ENCODE measurements at places on chromosomes 3 and 15. TPM values are rescaled to one million over a fixed set of nuclear protein-coding genes. Genes with fewer than 3 reads are reported as not detected.
A peak's percentile ranks its signal among the peaks of the same experiment; 100 is the strongest.

The IL17RB gene
- total RNA-seq: 0.13 TPM

The LMAN1L gene
- not detected for total RNA-seq

The CADPS gene
- total RNA-seq: not detected

The VGLL3 gene
- not detected for total RNA-seq

The ARIH1 gene
- 36.9 TPM for total RNA-seq

The MGLL gene
- 33.4 TPM for total RNA-seq

The PATL2 gene
- total RNA-seq: 0.13 TPM

The B2M gene
- total RNA-seq: 2,154 TPM

The TYRO3 gene
- 2.7 TPM for total RNA-seq

The GOLGA8R gene
- total RNA-seq: 0.26 TPM

The SLC9A9 gene
- 3.9 TPM for total RNA-seq

The GABRG3 gene
- not detected for total RNA-seq

The CFAP100 gene
- not detected for total RNA-seq

GRCh38 chr3:136644212-136644611 is 108.0 kb downstream of the STAG1 start:
- no peak for DNase-seq

DNA sequence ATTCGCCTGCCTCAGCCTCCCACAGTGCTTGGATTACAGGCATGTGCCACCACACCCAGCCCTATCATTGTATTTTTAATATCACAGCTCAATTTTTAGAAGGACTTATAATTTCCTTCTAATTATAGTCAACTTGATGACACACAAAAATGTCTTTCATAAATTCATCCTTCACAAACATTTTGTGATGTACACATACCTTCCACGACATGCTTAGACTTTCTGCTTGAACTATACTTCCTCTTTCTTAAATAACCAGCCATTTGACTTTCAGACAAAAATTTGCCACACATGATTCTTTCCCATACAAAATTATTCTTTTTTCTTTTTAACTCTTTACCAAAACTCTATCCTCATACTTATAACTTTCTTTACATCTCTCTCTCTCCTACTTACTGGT is 48.4 kb upstream of the CCK start:
- DNase-seq: no peak

DNA sequence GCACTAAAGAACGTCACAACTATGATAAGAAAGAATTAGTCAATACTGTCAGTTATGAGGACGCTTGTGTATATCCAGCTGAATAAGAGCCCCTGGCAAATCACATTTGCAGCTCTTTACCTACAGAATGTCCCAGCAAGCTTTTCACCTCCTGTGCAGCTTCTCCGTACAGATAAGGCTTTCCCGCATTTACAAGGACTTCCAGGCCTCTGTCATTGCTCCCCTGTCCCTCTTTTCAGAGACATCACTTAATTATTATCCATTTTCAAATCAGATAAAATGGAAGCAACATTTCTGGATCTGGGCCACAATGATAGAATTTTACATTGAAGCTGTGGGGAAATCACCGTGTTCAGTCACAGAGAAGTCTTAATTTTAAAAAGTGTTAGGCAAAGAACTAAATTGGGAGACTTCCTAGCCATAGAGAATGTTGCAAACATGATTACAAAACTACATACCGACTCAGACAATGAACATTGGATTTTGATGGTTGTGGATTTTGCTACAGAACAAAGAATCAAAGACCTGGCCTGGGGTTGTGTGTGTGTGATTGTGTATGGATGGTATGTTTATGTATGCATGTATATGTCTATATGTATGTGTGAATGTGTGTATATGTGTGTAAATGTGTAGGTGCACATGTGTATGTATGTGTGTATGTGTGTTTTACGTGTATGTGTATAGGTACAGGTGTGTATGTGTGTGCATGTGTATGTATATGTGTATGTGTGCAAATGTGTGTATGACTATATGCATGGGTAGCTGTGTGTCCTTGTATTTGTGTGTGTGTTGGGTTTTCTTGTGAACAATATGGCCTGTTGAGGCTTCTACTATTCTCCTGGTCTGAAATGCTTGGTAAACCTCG is 41.5 kb downstream of the MGLL start:
- no peak for DNase-seq

- DNase-seq: no peak
These were observed 177.9 kb upstream of the DPH6 start for GRCh38 chr15:35723852-35724251.

GRCh38 chr15:39588531-39589192 is 7.8 kb downstream of the THBS1 start:
- no peak for DNase-seq

DNA sequence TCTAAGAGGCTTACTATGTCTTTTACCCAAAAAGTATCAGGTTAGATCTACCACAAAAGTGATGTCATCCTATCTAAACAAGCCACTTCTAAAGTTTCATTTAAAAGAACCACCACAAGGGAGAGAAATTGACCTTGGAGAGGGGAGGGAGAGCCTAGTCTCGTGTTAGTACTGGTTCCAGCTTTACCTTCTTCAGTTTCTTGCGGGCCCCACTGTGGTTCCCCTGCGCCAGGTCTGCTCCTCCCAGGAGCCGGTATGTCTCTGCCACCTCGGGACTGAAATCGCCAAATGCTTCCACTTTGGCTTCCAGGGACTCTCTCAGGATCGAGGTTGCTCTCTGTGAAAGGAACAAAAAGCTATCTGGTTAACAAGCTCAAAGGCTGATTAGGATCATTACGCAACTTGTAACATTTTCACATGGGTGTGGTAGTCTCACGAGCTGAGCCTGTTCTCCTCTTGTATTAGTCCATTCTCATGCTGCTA is 51.1 kb downstream of the SYNM start:
- no peak for DNase-seq

DNA sequence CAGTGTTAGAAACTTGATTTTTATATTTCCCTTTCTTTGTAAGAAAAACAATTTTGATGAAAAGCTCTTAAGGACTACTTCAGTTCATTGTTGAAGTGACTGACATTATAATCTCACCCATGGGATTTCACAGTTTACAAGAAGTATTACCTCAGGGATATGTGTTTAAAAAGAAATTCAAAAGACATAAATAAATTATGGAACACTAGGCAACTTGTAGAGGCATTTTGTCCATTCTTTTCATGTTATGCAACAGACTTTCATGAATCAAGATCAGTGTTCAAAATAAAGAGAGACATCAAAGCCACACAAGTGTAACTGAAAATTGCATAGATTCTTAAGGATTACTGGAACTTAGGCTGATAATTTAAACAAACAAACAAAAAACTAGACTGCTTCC is 196.8 kb upstream of the AGTR1 start:
- no peak for DNase-seq

DNA sequence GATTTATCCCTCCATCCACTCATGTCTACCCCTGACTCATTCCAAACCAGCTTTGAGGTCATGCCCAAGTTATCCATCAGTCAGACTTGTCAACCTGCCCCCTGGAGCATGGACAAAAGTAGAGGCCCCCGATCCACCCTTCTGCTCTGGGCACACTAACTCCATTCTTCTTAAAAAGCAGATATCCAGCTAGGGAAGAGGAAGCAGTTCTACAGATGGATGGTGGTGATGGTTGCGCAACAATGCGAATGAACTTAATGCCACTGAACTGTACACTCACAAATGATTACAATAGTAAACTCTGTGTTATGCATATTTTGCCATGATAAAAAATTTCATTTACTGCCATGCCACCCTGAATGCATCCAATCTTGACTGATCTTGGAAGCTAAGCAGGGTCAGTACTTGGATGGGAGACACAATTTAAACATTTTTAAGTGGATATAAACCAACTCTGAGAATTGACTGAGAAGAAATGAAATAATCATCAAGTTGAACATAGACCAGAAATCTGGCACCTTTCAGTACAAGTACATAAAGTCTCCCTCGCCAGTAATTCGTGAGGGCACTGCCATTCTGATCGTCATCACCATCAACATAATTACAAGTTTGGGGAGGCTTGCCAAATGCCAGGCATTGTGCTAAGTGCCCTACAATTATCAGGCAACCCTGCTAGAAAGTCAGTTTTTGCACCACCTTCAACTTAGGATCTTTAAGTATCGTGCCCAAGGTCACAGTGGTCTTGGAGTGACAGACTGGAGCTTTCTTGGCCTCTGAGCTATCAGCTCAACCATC is 124.8 kb downstream of the ATP10A start:
- DNase-seq: no peak

DNA sequence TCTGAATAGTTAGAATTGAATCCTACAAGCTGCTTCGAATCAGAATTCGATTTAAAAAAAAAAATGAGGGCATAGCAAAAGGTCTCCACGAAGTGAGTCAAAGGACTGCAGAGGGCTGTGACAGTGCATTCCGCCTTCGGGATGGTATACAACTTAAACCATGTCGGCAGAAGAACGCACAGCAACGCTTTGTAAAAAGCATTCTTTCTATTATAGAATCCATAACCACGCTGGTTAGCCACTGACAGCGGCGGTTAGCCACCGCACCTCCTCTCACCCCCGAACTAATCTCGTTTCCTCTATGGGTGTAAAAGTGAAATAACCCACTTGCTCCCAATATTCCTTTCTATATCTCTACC is 664 bp upstream of the PIK3CA start:
- peak; percentile 39 for DNase-seq

- no peak for DNase-seq
These were observed 7.8 kb downstream of the KPNA4 start for GRCh38 chr3:160557571-160557970.

- no peak for DNase-seq
These were observed 5.8 kb downstream of the ITGA11 start for GRCh38 chr15:68426116-68426515.

DNA sequence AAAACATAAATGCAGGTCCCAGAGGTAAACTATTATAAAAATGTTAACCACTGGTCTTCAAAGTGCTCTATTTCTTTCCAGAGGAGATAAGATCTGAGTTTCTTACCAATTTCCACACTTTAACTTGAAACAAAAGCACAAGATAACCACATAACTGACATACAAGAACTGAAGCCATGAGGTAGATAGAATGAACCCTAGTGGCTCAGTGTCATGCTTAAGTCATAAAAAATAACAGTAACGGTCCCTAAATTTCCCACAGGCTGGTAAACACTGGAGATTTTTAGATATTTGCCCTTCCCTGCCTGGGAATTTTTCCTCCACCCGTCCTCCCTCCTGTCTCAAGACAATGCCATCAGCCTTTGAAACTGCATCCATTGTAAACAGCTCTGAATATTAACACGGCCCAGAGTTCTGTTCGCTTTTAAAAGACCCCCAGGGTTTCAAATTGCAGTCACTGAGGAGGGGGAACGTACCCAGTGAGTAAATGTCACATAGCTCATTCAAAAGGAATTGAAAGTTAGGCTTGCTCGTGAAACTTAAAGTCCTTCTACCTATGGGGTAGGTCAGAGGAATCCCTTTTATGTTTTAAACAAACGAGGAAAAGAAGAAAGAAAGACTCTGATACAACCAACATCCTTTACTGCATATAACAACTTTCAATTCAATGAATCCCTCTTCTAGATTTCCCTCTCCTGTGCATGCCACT is 5.7 kb downstream of the LRIG1 start:
- DNase-seq: no peak

- DNase-seq: no peak
These were observed 132.5 kb downstream of the DOCK3 start for GRCh38 chr3:50807266-50807665.

- DNase-seq: no peak
These were observed 83.8 kb downstream of the GHSR start for GRCh38 chr3:172364374-172365027.

DNA sequence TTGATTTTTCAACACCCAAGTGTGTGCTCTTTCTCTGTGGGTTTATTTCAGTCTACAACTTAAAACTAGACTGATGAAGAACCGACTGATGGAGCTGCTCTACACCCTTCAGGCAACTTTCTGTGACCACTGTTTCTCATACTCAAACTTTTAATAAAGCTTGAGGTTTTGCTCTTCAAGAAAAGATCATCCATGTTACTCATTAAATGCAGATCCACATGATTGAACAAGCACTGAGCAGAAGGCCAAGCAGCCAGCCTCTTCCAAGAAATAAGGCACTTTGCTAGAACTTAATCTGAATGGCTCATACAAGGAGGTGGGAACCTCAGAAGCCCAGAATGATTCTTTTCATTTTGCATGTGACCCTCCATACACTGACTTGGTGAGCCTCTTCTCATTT is 8.7 kb downstream of the SLC27A2 start:
- no peak for DNase-seq

DNA sequence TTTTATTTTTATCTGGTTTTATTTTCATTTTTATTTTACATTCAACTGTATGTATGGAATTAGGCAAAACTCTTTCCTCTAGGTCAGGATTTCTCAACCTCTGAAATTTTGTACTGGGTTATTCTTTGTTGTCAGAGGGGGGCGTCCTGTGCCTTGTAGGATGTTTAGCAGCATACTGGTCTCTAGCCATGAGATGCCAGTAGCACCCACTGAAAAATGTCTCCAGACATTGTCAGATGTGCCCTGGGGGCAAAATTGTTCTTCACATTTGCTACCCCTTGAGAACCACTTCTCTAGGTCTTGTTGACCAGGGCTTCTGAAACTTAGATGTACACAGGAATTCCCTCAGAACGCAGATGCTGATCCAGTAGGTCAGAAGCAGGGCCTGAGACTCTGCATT is 5.4 kb downstream of the CHRNA5 start:
- DNase-seq: no peak

DNA sequence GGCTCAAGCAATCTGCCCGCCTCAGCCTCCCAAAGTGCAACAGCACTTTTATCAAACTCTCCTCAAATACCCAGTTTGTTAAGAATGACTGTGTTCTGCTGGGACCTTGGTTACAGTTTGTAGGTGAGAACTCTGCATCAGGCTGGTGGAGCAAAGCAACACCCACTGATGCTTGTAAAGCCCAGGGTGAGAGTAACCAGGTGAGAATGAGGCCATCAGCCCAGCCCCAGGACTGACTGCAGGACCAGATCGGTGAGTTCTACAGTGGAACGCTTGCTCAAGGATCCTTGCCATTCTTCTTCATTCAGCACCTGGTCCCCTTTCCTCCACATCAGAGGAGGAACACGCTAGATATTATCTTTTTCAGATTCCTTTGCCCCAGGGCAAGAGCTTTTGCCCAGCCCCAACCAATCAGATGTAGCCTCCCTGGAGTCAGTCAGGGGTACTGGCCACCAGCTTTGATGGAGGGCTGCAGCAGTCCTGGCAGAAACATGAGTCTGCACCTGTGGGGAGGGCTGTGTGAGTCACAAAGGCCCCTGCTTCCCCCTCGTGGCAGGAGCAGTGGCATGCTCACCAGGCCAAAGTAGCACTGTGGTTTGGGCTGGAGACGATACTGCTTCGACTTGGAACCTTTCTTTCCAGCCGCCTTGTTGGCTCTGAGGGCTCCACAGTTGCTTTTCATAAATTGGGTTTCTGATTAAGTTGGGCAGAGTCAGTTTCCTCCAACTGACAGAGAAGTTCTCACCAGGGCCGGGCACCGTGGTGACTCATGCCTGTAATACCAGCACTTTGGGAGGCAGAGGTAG is 3.5 kb upstream of the SHISA5 start:
- peak; percentile 80 for DNase-seq

DNA sequence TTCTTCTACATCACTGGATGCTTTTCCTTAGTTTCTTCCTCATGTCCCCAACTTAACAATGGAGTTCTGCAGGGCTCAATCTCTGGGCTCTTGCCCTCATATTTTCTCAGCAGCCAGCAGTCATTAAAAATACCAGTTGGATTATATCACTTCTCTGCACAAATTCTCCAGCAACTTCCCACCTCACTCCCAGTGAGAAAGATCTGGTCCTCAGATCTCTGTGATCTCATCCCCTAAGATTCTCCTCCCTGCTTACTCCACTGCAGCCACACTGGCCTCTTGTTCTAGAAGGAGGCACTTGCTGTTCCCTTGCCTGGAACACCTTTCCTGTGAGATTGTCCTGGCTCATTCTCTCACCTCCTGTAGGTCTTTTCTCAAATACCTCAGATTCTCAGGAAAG is 6.1 kb downstream of the ERICH6 start:
- DNase-seq: no peak

GRCh38 chr15:46293550-46293949 is 658.7 kb downstream of the SQOR start:
- DNase-seq: no peak
